ENCODE measurements at places on chromosomes 6 and 20.

DNA sequence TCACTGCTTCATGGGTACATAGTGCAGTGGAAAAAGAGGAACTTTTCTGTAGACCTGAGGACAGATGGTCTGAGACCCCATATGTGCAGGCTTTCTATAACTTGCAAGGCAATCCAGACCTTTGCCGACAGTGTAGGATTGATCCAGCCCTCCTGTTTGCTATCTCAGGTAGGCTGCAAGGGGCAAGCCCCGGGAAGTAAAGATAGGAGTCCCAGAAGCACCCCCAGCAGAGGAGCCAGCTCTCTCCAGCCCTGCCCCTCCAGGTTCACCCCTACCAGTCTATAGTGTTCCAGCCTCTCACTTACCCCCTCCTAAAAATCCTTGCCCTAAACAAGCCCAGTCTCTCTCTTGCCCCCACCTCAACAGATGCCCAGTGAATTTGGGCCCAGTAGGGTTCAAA, 96.2 kb downstream of the FAXC start:
- no peak for DNase-seq

DNA sequence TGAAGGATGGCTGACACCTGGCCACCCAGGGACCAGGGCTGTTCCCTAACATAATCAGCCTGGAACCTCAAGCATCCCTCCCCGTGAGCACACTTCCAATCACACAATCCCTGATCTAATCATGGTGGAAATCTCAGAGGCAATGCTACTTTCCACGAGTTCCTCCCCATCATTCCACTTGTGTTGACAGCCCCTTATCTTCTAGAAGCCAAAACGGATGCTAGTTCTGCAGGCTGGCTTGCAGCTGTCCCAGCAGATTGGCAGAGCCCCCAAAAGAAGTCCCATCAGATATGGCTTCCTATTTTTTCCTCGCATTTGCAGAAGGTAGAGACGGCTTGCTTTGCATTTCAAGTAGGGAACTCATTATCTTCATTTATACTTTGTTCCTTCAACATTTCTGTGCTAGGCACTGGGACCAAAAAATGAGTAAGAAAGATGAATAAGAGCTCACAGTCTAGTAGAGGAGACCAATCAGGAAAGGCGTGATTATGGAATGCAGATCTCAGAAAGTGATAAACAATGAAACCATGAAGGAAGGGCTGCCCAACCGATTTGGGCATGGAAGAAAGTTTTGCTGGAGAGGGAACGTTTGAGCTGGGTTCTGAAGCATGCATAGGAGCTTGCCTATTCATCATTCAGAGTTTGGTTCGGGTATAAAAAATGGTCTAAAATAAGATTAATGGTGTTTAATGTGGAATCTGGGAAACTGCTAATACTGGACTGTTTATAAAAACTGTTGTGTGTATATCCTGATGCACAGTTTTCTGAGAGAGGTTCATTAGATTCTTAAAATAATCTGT, 44.6 kb upstream of the TBC1D7 start:
- no peak for DNase-seq

GRCh38 chr6:40299681-40300080, 287.5 kb downstream of the LRFN2 start:
- DNase-seq: no peak

- DNase-seq: no peak
Measured at GRCh38 chr20:4942331-4942730, 59.0 kb downstream of the SLC23A2 start.

GRCh38 chr6:2414885-2415547, 169.6 kb upstream of the GMDS start:
- DNase-seq: no peak

DNA sequence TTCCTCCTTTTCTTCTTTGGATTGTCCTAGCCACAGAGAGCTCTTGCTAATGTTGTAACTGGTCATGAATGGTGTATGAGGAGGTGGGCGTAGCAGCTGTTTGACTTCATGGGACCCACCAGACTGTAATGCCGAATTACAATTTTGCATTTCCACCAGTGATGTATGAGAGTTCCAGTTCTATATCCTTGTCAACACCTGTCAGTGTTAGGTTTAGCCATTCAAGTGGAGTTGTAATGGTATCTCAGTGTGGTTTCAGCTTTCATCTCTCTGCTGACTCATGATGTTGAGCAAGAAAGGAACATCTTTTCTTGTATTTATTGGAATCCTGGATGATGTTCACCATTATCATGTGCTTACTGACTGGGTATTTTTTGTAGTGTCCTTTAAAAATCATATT, 5.1 kb downstream of the IGF2R start:
- no peak for DNase-seq

Measured in immature natural killer cell (primary cell).